Activated CD8-positive, alpha-beta memory T cell treated with anti-CD3 and anti-CD28 coated beads for 1 hour (primary cell): ENCODE measurements at places on chromosomes 4 and X.

- DNase-seq: no peak
Observed at GRCh38 chr4:74357965-74358364, 7.0 kb upstream of the EREG start.

DNA sequence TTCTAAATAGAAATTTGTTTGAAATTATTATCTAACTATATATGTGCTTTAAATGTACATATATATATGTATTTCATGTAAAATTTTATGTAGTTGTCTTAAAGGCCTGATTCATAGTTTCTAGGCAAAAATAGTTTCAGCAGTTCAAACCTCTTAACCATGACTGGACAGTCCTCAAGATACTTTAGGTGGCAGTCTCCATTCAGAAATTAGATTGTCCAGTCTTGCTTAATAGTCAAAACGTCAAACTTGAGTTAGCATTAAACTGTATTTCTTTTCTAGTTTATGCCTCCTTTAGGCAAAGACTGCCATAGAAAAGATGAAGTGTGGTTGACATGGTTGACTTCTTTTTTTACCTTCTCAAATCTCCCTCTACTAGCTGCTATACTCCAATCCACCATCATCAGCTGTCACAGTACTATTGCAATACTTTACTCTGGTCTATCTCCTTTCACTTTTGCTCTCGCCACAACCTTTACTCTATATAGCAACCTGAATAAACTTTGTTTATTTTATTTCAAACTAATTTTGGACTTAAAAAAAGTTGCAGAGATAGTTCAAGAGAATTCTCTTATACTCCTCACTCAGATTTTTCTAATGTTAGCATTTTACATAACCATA is 395.6 kb upstream of the DIPK2B start:
- no peak for DNase-seq

- no peak for DNase-seq
Observed at GRCh38 chrX:53321943-53322497, 40.6 kb upstream of the IQSEC2 start.

- no peak for DNase-seq
Observed at GRCh38 chr4:89331686-89332544, 24.3 kb upstream of the GPRIN3 start.

GRCh38 chrX:120022763-120023162 is 54.7 kb downstream of the RHOXF2B start:
- no peak for DNase-seq

DNA sequence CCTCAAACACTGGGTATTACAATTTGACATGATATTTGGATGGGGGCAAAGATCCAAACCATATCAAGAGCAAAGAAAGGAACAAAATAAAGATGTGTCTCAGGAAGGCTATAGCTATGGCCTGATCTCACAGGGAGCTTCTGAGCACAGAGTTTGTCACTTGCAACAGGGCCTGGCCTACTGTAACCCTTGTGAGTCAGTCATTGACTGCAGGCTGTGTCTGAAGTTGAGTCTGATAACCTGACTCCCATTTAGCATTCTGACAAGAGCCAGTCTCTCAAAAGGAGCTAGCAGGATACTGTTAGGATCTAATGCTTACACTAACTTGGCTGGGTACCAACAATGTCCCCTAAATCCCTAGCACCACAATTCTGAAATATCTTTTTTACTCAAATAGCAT is 612.5 kb upstream of the TECRL start:
- DNase-seq: no peak

DNA sequence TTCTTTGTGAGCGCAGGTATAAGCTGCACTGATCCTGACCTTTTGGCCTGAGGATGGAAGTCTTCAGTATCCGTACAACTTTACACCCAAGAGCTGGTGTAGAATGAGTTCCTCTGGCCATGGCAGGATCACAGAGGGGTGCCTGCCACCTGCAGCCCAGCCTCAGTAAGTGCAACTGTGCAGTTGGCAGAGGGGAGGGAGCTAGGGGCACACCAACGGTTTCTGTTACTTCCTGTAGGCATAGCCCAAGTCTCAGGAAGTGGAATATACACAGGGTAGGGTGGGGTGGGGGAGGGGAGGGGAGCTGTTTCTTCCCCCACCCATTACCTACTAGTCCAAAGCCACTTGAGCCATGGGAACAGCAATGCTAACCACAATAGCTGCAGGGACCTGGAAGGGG is 85.4 kb upstream of the GBA3 start:
- DNase-seq: peak; percentile 13

DNA sequence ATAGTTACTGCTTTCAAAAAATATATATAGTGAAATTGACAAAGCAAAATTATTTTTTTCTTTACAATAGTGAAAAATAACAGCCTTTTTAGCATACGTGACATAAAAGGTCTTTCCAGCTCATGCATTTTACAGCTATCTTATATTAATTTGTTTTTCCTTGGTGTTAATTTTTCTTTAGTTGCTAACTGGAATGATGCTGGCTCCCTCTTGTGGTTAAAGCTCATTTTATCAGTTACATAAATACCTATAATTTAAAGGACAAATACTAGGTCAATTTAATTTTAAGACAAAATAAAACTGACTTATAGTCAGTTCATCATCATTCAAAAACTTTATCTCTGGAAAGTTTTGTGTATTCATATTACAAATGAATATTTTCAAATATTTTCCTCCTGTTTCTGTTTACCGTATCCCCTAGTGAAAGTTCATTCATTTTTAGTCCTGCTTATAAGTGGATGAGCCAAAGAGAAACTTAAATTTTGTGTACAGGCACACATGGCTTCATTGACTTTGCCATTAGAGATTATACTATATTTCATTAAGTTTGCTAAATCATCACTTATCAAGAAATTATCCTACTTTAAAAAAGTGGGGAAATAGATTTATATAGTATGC is 9.9 kb upstream of the ANAPC4 start:
- DNase-seq: no peak
